ENCODE measurements at places on chromosomes 3 and 15. TPM values are rescaled to one million over a fixed set of nuclear protein-coding genes. Genes with fewer than 3 reads are reported as not detected.

DNA sequence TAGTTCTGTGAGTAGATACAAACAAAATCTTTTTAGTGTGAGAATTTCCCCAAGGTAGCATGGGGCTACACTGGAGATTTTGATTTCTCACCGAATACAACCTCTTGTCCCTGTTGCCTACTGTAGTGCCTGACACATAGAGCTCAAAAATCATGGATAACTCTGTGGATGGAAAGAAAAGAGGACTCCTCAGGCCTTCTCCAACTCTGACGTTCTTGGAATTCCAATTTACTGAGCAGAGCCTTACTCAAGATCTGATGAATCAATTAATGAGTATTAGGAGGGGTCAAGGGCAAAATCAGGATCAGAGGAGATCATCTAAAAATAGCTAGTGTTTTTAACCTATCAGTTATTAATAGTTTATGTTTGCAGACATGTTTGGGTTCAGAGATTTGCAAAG lies 46.7 kb upstream of the PYDC2 start:
- peak; percentile 38 for DNase-seq

DNA sequence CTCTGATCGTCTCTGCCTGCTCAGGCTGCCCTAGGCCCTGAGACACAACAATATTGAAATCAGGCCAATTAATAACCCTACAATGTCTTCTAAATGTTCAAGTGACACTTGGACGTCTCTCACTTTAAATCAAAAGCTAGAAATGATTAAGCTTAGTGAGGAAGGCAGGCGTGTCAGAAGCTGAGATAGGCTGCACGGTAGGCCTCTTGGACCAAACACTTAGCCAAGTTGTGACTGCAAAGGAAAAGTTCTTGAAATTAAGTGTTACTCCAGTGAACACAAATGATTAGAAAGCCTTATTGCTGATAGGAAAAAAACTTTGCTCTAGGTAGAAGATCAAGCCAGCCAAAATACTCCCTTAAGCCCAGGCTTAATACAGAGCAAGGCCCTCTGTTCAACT lies 2.2 kb downstream of the HPS3 start:
- DNase-seq = peak; percentile 13

GRCh38 chr15:31552482-31553099 lies 226.0 kb downstream of the KLF13 start:
- DNase-seq = peak; percentile 21

Gene MAGEL2
- total RNA-seq = not detected

Gene PRRT3
- total RNA-seq = 7.5 TPM

Gene VEPH1
- total RNA-seq = 34.0 TPM

GRCh38 chr15:52021892-52022540 lies 3.0 kb downstream of the MAPK6 start:
- peak; percentile 28 for DNase-seq

DNA sequence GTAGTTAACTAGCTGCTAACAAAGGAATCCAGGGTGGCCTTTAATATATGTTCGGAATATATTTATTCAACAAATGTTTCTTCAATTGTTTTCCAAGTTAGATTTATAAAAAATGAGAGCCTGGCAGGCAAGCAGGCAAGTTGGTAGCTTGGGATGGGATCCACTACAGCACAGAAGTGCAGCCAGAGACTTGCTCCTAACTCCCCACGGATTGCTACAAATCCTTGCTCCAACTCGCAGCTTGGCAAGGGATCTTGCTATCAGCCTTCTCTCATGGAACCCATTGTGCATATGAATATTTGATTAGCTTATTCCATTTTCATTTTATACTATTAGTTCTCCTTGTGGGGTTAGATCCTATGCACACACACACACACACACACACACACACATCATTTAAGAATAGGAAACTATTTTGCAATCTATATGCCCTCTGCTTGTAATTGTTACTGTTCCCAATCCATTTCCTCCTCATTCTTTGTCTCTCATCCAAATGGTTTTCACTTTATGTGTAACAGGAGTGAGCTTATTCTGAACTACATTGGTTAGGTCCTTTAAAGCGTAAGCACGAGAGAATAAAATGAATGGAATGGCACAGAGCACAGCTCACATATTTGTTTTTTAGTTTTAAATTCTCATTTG lies 505.6 kb downstream of the LPP start:
- DNase-seq = no peak

GRCh38 chr3:149472030-149472797 lies 2.3 kb upstream of the TM4SF4 start:
- peak; percentile 61 for DNase-seq

- DNase-seq = no peak
These were observed 39.1 kb downstream of the PRTG start for GRCh38 chr15:55703873-55704301.
